ENCODE measurements at places on chromosomes 3 and 15.
A peak's percentile ranks its signal among the peaks of the same experiment; 100 is the strongest.

DNA sequence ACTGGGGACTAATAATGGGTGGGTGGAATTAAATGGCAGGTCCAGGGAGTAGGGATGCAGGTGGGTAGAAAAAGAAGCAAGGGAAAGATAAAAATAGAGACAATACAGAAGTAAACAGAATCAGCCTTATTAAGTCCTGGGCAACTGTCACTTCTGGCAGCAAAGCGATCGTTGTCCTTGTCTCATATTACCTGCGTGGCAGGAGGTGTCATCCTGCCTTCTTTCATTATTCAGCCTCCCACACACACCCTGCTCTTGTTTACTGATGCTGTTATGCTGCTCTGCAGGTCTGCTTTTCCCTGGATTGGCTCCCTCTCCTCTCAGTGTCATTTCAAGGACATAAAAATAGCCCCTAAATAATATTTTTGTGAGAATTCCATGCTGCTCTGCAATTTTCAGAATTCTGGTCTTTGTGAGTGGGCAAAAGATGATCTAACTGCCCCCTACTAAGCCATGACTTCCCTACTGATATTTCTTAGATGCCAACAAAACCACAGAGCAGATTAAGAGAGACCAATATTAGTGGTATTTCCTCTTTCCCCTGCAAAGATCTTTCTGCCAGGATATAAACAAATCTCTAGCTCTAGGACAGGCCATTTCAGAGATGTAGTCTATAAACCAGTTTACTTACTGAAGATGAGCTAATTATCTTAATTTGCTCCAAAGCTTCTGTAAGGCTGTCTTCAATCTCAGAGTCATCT is 8.5 kb downstream of the VEPH1 start:
- no peak for DNase-seq

- DNase-seq, result peak; percentile 55
Measured at GRCh38 chr3:123328851-123329635, 119.8 kb downstream of the ADCY5 start.

DNA sequence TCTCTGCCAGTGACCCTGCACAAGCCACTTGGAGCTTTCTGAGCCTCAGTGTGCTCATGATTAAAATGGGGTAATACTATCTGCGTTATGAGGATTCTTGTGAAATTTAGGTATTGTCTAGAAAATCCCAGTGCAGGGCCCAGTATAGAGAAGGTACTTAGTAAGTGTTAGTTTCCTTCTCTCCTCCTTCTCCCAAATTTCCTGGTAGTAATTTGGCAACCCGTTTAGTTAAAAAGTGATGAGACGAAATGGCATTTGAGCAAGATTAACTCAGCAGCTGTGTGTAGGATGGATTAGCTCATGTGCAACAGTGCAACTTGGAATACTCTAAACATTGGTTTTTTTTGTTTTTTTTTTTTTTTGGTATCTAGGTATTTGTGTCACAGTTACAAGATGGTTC is 84.6 kb downstream of the SLCO3A1 start:
- DNase-seq, result no peak

DNA sequence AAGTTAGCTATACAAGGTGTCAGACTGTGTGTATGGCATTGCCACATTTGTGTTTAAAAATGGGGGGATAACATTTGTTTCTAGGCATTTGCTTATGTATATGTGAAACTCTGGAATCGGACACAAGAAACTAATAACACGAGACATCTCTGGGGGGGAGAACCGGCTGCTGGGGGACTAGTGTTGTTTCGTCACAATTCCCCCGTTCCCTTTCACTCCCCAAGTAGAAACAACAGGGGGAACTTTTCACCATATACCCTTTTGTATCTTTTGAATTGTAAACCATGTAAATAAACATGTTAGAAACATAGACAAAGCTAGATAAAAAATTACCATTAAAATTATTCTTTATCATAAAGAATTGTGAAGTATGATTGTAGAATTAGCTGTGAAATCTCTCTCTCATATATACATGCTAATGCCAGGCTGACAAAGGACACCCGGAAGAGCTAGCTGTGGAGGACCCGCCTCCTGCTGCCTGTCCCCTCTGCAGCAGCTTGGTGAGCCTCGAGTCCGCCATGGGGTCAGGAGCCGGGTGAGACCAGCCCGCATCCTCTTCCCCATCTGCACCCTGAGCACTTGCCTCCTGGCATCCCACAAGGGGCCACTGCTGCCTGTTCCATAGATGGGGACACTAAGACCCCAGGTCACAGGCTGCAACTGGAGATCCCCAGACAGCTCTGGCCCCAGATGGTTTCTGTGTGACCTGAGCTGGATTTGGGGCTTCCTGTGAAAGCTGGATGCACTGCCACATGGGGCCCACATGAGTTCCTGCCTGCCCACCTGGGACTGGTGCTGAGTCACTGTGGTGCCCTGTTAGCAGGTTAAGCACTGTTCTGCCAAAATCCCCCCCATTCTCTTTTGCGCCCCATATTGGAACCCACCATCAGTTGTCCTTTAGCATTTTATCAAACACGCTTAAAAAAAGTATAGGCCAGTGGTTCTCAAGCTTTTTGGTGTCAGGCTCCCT is 91.6 kb downstream of the IQSEC1 start:
- DNase-seq, result no peak

DNA sequence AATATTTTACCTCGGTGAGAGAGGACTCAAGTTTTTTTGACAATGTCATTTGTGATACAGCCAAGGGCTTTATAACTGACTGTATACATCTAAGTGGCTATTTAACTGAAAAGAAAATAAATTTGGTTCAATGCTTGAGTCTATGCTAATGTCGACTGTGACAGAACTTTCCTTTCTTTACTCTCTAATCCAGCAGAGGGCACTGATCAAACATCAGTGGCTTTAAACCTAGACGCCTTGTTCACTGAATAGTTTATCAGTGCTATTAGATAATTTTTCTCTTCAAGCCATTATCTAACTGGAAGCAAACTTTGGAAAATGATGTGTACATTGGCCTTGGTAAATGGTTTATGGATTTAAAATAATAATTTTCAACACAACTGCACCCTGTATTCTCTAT is 285.1 kb downstream of the CHL1 start:
- no peak for DNase-seq

GRCh38 chr3:13013566-13013965 is 59.7 kb downstream of the IQSEC1 start:
- no peak for DNase-seq

DNA sequence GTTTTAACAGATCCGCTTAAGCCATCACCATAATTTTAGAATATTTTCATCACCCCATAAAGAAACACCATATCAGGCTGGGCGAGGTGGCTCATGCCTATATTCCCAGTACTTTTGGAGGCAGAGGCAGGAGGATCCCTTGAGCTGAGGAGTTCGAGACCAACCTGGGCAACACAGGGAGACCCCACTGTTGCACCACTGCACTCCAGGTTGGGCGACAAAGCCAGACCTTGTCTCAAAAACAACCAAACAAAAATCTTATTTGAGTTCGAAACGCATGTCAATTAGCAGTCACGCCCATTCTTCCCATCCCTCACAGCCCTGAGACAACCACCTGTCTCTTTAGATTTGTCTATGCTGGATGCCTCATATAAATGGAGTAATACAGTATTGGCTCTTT is 119.9 kb downstream of the KLF13 start:
- no peak for DNase-seq

GRCh38 chr15:28975766-28976179 is 90.0 kb downstream of the APBA2 start:
- DNase-seq, result peak; percentile 61

GRCh38 chr3:157082305-157082982 is 77.5 kb downstream of the CCNL1 start:
- peak; percentile 45 for DNase-seq

DNA sequence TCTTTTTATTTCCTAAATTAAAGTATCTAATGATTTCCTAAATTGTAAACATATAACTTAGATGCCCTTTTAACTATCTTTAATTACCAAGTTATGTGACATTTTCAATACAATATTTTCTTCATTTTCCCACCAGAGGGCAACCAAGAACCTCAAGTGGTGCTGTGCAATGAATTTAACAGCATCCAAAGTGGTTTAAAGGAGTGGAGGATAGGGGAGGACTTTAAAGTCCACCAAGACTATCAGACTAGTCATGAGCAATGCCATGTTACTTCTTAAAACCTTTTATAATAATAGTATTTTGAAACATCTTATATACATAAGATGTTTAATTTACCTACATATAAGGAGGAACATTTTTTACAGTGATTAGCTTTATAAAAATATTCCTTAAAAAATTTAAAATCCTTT is 74.4 kb downstream of the DLG1 start:
- DNase-seq, result no peak

- no peak for DNase-seq
Measured at GRCh38 chr3:53260286-53260785, 4.5 kb upstream of the TKT start.

DNA sequence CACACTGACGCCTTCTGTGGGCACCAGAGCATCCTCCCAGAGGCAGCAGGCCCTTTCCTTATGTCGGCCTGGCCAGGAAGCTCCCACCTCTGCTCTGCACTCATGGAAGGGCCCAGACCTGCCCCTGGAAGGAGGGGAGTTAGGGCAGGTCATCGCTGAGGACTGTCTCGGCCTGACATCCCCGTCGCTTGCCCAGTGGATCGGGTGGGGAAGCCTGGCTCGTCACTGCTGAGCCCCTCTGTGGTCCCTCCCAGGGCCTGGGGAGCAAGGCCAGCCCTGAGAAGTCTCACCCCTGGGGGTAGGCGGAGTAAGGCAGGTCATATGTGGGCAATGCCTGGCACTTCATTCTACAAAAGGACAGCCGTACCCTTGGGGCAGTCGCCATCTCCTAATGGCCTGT is 62.8 kb upstream of the SNRPA1 start:
- no peak for DNase-seq

- no peak for DNase-seq
Measured at GRCh38 chr3:6172871-6173642, 687.9 kb upstream of the GRM7 start.

- no peak for DNase-seq
Measured at GRCh38 chr3:145780301-145780700, 380.7 kb downstream of the PLOD2 start.

DNA sequence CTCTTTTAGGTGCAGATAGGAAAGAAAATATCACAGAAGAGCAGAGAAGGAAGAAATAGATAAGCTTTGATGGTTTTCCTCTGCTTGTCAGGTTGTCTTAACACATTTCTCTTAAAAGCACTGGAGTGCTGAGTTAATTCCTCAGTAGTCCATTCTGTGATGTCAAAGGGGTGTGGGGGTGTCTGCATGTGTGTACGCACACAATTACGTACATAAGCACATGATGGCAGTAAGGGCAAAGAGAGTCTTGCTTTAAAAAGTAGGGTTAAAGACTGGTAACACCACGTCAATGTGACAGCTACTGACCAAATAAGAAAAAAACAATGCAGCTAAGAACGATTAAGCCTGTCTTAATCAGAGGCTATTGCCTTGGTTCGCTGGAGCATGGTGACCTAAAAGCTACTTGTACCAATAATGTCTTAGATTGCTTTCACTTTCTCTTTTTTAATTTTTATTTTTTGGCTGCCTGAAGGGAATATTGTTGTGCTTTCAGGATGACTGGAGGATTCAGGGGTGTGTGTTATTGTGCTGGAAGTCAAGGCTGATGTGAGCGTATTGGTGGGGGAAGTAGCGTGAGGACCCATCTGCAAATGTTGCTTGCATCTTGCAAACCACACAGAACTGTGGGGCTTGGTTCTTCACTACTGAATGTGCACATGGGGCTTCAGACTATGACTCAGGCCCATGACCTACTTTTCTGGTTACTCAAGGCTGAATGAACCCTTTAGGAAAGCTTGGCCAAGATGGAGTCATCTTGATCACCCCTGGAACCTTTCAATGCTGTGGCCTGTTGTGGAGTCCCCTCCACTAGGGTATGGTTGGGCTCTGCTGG is 417.8 kb upstream of the TPM1 start:
- DNase-seq, result peak; percentile 42

- peak; percentile 37 for DNase-seq
Measured at GRCh38 chr3:127170814-127171213, 22.1 kb upstream of the PRR23E start.

DNA sequence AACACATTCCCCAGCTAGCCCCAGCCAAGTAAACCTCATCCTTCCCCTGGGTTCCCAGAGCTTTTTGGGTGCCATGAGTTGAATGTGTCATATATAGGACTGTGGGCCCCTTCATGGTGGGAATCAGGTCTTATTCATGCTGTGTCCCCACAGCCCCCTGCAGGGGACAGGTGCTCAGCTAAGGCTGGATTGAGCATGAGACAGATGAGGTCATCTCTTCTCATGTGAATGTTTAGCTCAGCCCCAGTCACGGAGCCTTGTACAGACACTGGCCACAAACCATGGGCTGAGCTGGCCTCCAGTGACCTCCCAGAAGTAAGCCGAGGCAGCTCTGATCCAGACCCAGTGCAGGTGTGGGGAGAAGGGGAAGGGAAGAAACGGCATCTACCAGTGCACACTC is 70.7 kb downstream of the C3orf70 start:
- DNase-seq, result no peak

DNA sequence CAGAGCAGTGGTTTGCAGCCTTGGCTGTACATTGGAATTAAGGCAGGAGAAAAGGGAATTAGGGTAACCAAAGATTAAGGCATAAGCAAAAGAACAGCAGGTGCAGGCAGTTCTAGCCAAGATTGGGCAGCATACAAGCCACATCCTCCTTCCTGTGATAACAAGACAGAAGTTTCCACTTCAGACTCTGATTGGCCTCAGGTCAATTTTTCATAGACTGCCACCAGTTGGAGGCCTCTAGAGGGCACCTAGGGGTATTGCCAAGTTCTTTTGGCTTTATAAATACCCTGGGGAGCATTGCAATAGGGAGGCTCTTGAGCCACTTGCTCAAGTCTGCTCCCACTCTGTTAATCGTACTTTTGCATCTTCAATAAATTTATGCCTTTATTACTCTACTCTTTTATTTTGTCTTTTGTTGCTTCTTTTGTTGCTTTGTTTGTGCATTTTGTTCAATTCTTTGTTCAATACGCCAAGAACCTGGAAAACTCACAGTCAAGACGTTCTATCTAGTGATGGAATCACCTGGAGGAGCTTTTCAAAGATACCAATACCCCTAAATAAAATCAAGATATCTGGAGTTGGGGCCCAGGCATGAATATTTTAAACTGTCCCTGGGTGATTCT is 32.2 kb upstream of the FMN1 start:
- DNase-seq, result peak; percentile 21

DNA sequence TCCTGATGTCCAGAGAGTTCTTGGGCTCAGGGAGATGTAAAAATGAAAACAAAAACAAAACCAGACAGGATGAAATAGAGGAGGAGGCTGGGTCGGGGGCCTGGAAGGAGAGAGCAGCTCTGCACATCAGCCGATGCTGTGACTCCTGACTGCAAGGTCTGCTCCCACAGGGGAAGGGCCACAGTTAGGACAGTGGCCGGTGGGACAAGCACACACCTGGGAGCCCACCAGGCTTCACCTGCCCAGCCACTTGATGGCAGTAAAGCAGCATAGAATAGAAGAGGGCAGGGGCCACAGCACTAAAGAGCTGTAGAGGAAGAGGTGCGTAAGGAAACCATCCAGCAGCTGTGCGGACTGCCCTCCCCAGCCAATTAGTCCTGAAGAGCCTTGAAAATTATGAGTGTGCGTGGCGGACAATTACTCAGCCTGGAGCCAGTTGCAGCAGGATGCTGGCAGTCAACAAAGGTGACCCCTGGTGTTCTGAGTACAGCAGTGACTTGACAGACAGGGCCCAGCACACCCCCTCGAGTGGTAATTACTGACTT is 29.8 kb downstream of the ALS2CL start:
- DNase-seq, result no peak
